Stimulated activated CD4-positive, alpha-beta T cell treated with anti-CD3 and anti-CD28 coated beads, Interleukin-1b, Interleukin-23, amount 100 ng/mL, for 1 hour (primary cell): ENCODE measurements at places on chromosomes 6 and 20.

GRCh38 chr20:48277266-48277665 is 492.0 kb upstream of the SULF2 start:
- DNase-seq, result no peak

GRCh38 chr6:16048221-16048620 is 80.7 kb upstream of the MYLIP start:
- DNase-seq, result no peak

GRCh38 chr6:166112580-166112979 is 55.1 kb downstream of the TBXT start:
- DNase-seq, result no peak

DNA sequence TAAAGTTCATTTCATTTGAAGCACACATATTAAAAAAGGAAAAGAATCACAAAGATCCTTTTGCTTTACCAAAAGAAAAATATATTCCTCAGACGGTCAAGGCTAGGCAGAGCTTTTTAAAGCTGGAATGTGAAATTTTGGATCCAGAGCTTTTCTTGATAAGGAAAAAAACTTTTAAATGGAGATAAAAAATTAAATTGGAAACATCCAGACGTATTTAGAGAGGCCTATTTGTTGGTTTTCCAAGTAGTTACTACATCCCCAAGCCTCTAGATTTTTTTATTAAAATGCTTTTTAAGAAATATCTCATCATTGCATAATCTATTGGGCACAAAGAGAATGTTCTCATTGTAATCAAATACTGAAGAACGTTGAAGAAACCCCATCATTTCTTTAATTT is 385.7 kb upstream of the CITED2 start:
- DNase-seq, result no peak

GRCh38 chr6:107511511-107511993 is 21.6 kb downstream of the SOBP start:
- DNase-seq, result no peak

DNA sequence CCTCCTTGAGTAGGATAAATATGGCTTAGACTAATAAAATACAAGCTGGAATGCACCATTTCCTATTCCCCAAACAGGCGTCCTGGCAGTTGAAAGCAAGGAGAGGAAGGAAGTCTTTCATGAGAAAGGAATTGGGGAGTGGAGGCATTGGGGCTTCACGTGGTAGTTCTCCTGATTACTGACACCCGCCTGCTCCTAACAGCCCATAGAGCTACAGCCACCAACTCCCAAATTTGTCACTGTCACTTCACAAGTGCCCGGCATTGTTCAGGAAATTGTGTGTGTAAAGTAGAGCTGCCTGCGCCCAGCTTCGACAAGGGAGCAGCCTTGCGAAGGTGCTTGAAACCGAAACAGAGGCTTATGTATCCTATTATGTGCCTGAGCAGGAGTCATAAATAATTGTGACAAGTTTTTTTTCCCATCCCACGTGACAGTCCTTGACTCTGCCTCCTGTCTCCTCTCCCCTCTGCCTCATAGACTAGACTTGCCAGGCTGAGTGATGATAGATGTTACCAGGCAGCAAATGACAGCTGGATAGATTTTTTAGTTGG is 301.7 kb upstream of the ZFP64 start:
- DNase-seq, result no peak

DNA sequence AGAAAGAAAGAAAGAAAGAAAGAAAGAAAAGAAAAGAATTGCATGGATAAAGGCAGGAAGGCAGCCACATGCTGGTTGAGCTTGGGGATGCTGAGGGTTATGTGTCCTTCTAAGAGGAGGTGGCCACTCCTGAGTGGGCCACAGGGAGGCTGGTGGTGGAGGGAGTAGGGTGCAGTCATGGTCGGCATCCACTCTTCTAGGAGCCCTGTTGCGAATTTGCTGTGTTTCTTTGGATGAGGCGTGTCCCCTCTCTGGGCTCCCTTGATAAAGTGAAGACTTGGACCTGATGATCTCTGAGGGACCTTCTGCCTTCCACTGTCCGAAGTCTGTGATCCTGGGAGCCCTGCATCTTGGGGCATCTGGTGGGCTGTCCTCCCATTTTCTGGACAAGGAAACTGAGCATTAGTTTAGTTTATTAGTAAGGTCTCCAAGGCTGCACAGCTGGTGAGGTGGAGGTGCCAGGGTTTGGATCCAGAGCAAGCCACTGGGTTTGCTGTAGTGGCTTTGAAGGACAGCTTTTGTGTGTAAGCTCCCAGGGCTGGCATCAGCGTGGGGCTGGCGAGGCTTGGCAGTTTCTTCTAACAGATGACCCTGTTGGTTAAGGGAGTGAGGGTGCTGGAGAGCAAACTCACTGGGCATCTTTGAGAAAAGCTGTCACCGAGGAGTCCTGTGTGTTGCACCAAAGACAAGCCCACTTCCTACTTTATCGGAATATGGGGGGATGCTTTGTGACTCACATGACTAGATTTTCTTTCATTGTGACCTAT is 4.3 kb downstream of the DLGAP4 start:
- DNase-seq, result no peak

DNA sequence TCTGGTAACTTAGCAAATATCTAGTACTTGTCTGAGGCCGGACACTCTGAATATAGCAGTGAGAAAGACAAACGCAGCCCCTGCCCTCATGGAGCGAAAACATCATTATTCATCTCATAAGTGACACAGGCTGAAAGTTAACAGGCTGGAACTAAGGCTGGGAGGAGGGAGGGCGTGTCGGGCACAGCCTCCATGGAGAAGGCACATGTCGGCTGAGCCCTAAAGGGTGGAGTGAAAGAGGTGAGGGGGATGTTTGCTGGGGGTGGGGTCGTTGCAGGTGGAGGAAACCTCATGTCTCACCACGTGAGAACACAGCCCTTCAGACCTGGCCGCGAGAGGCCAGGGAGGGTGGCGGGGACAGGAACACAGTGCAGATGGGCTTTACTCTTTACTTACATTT is 108.8 kb upstream of the FOXC1 start:
- DNase-seq, result no peak

DNA sequence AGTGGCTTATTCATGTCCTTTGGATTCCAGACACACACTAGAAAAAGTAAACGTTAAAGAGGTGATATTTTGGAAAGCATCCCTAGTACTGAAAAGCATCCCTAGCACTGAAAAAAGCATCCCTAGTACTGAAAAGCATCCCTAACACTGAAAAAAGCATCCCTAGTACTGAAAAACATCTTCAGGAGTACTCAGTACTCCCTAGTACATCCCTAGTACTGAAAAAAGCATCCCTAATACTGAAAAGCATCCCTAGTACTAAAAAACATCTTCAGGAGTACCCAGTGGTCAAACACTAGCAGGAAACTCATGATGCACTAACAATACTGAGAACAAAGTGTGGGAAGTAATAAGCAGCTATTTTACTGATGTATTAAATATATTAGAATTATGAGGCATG is 45.6 kb upstream of the SAMHD1 start:
- DNase-seq, result no peak

- no peak for DNase-seq
Measured at GRCh38 chr20:62215020-62215990, 4.8 kb downstream of the HRH3 start.

DNA sequence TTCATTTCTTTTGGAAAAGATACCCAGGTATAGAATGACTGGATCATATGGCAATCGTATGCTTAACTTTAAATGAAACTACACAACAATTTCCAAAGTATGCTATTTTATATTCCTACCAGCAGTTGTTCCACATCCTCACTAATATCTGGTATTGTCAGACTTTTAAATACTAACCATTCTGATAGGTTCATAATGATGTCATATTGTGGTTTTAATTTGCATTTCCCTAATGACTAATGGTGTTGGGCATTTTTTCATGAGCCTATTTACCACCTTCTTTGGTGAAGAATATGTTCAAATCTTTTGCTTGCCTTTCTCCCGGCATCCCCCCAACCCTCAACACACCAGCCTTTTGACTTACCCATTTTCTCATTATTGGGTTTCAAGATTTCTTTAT is 96.2 kb upstream of the HMGN3 start:
- no peak for DNase-seq

DNA sequence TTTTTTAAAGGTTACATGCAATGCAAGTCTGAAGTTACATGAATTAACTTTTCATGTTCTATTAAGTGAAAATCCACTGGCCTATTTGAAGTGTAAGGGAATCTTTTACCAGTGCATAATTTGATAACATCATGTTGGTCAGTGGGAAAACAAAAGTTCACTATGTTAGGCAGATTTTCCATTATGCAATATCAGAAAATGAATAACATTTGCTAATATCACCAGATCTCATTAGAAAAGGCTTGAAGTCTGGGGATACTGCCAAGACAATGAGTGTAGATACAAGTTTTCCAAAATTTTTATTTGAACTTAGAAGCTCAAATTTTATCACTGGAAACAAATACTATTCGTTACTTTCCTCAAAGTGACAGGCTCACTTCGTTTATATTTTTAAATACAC is 296.4 kb upstream of the CDH4 start:
- no peak for DNase-seq

DNA sequence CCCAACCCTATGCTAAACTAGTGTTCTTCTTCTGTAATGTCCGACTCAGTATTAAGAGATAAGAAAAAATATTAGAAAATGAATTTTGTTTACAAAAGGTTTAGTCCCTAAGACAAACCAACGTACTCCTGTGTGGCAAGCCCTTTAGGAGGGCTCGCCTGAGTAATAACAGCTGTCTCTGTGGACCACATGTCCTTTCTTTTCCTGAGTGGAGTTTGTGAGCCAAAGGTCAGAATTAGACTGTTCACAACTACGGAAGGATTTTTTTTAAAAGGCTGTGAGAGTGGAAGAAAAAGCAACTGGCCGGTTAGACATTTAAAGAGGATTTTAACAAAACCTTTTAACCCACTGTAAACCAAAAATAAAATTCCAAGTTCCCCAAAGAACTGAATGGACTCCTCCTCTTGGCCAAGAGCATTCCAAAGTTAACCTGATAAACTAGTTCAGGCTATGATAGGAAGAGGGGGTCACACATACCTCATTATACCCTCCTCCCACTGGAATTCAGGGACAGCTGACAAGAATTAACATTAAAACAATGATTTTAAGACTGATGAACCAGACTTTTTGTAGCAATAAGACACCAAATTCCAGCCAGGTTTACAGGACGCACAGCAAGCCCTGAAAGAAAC is 43.5 kb downstream of the FAM184A start:
- DNase-seq, result no peak

- DNase-seq, result no peak
Measured at GRCh38 chr6:90179190-90180169, 117.2 kb downstream of the BACH2 start.

- DNase-seq, result no peak
Measured at GRCh38 chr6:149979293-149979692, 15.6 kb downstream of the ULBP1 start.

DNA sequence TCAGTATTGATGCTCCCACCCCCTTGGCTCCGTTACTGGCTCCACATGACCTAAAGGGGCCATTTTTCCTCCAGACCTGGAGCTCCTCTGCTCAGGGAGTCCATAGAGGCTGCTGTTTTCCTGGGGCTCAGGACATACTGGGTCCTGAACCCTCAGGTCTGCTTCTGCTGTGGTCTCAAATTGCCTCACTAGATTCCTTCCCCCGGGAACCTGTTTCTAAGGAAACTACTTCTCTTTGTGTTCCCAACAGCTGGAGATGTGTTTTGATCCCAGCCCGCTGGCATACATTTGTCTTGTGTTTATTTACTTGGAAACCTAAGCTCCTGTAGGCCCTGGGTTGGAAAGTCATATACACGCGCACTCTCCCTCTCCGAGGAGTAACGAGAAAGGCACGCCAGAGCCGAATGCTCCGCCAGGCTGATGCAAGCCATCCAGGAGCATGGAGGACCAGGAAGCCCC is 222.8 kb downstream of the UST start:
- no peak for DNase-seq

DNA sequence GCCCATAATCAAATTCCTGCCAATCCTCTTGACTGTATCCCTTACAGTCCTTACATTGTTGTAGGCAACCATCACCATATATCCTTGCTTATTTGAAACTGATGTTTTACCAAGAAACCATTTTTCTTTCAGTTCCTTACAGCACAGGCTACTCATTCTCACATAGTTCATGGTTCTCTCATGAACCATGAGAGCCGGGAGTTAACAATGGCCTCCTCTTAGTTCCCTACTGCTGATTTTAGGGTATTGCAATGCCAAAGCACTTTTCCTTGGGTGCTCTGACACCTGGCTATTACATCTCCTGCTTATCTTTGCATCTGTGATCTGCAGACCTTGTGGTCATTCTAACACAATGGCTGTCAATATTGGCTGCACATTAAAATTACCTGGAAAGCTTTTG is 133.4 kb downstream of the MYB start:
- DNase-seq, result no peak
